ENCODE measurements at places on chromosomes 5 and 9.

DNA sequence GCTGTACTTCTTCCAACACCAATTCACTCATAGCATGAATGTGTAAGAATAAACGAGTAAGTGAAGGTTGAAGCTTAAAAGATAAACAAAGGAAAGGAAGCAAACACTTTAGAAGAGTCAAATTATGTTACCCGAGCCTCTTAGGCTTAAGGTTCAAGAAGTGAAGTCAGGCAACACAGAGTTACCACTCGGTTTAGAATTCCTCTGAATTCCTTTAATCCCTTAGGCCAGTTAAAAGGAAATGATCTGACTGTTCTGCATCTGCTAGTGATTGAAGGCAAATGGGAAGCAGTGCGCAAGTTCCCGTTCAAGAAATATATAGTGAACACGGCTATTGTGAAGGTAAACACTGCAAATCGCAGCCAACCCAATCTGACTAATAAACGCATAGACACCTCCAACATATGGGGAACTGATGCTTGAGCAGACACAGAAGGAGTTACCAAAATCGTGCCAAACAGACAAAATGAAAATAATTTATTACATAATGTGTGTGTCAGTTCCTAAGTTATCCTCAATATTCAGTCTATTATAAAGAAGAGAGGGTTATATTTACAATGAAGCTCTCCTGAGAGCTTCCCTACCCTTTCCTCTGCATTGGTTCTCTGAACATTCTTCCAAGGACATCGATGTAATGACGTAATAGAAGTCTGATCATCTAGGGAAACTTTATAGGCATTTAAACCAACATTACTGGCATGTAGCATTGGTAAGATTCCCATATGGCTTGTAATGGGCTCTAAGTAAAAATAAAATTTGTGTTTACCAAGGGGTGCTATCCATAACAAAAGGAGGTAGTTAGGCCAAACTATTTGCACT lies 837.1 kb upstream of the ZNF608 start:
- no peak for DNase-seq

DNA sequence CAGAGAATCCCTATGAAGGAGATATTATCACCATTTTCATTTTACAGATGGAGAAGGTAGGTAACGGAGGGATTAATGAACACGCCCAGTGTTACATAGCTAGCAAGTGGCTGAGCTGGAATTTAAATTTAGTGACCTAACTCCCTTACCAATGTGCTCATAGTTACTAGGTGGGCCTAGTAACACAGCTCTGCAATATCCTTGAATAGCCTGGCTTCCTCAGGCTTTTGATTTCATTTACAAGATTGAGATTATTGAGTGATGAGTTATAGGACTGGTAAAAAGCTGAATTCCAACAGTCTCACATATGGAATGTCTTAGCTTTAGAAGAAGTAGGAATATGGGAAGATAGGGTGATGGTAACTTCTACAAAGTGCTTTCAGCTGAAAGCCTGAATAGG lies 336.3 kb upstream of the KIF2A start:
- no peak for DNase-seq

- no peak for DNase-seq
Observed at GRCh38 chr9:99030610-99031109, 74.3 kb upstream of the TGFBR1 start.

GRCh38 chr5:120162321-120162720 lies 301.8 kb upstream of the PRR16 start:
- no peak for DNase-seq

- DNase-seq = peak; percentile 92
Observed at GRCh38 chr9:79195879-79196278, 375.9 kb upstream of the TLE4 start.

- no peak for DNase-seq
Observed at GRCh38 chr5:90267646-90268045, 141.9 kb downstream of the CETN3 start.

DNA sequence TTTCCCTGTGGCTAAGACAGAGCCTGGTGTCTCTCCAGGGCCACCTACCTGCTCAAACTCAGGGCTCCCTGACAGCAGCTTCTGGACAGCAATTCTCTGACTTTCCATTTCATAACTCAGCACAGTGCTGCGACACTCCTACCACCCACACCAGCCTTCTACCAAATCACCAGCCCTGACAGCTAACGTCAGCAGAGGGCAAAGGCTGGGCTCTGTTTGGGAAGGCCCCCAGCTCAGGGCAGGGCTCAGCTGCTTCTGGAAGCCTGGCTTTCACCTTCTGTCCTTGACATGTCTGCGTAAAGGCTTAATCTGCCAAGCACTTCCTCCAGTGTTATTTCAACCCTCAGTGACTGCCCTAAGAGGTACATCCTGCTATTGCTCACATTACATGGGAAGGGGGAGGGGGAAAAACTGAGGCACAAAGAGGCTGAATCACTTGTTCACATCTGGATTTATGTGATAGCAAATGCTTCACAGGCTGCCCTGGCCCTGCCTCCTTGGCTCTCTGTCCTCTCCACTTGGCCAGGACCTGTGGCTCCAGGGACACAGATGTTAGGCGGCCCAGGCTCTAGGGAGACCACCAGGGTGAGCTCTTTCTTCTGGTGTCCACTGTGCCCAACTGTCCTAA lies 102.5 kb upstream of the PANK3 start:
- DNase-seq = peak; percentile 55

DNA sequence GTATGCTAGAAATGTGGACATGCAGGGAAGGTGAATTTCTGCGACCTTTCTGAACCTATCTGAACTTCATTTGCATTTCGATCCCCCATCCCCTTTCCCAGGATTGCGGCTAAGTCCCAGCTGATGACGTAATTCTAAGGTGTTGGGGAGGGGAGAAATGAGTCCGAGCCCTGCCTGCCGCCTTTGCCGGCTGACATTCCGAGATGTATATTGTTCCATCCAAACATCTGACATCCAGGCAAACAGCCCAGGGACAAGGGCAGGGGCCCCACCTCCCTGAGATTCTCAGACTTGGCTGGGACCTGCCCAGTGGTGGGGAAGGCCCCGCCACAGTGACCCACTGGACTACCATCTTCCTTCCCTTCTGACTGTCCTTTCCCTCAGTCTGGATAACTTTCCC lies 494.6 kb downstream of the ENC1 start:
- no peak for DNase-seq

- no peak for DNase-seq
Observed at GRCh38 chr5:18159331-18159730, 525.1 kb downstream of the TAF11L14 start.

- DNase-seq = no peak
Observed at GRCh38 chr5:77561965-77562364, 69.8 kb upstream of the WDR41 start.

DNA sequence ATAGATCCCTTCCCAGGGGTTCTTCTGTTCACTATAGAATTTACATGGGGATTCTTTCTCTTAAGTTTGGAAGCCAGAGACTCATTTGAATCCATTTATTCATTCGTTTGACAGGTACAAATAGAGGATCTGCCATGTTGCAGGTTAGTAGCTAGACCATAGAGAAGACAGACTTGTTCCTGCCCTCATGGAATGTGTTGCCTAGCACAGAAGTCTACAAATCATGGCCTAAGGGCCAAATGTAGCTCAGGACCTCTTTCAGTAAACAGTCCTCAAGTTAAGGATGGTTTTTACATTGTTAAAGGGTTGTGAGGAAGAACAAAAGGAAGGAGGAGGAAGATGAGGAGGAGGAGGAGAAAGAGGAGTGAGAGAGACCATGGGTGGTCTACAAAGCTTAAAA lies 114.7 kb upstream of the SLC44A1 start:
- DNase-seq = no peak

- no peak for DNase-seq
Observed at GRCh38 chr5:74935752-74936091, 69.5 kb upstream of the FAM169A start.

- DNase-seq = peak; percentile 45
Observed at GRCh38 chr5:14240359-14240758, 97.2 kb downstream of the TRIO start.

- no peak for DNase-seq
Observed at GRCh38 chr9:6673326-6674025, 27.9 kb upstream of the GLDC start.

- DNase-seq = peak; percentile 92
Observed at GRCh38 chr9:72396247-72397091, 31.5 kb upstream of the ZFAND5 start.

DNA sequence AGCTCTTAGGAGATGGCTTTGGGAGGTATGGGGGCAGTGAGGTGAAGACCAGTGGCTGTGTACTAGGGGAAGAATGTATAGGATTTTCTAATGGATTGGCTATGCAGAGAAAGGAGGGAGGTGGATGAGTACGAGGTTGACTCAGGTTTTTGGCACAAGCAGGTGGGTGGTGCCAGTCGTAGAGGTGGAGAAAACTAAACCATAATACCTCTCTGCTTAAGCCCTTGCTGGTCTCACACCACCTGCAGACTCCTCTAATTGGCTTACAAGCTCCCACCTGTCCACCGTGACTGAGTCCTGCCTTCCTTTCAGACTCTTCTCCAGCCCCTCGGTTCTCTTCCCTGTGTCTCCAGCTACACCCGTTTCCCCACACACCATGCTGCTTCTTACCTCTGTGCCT lies 521.7 kb upstream of the CLINT1 start:
- DNase-seq = no peak

- no peak for DNase-seq
Observed at GRCh38 chr9:135665795-135666189, 2.7 kb downstream of the LCN9 start.

- peak; percentile 11 for DNase-seq
Observed at GRCh38 chr9:97237311-97237786, 70.1 kb upstream of the CCDC180 start.

DNA sequence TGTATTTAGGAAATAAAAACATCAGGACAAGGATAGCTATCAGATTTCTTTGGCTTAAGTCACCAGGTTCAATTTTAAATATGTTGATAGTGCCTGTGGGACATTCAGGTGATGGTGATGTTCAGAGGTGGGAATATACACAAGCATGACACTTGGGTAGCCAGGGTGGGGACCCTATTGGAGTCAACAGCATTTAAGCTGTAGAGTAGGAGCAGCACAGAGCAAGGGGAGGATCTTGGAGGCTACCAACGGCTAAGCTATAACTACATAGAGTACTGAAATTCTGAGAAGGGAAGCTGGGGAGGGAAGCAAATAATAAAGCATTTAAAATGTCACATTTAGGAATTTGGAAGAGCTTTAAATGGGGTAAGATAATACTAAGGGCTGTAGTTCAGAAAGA lies 177.7 kb downstream of the CPLANE1 start:
- no peak for DNase-seq

DNA sequence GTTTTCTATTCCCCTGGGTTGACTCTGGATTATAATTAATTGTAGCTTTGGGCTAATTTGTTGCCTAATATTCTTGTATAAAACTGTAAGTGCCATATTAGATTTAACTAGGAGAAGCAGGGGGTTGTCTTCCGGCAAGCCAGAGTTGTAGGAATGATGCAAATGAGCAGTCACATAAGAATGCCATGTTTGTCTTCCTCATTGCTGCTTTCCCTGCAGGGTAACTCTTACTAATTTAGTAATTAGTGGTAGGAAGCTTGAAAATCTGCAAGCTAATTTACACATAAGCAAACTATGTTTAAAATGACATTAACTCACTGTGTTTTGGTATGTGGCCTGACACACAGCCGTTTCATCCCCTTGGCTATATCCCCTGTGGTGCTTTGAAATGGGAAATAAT lies 527.8 kb downstream of the KCTD16 start:
- DNase-seq = peak; percentile 1

GRCh38 chr9:91949946-91950664 lies at the start of gene ROR2:
Gene ROR2, minus strand, starts transcription at chr9:91950228.
- DNase-seq = peak; percentile 76

GRCh38 chr9:120692901-120693699 lies 21.2 kb downstream of the MEGF9 start:
- DNase-seq = peak; percentile 75

- DNase-seq = no peak
Observed at GRCh38 chr5:134460551-134460950, 48.9 kb upstream of the CDKN2AIPNL start.

- peak; percentile 12 for DNase-seq
Observed at GRCh38 chr9:105023788-105024187, 95.8 kb upstream of the ABCA1 start.

GRCh38 chr5:73376618-73377170 lies 71.9 kb downstream of the FOXD1 start:
- DNase-seq = peak; percentile 68

DNA sequence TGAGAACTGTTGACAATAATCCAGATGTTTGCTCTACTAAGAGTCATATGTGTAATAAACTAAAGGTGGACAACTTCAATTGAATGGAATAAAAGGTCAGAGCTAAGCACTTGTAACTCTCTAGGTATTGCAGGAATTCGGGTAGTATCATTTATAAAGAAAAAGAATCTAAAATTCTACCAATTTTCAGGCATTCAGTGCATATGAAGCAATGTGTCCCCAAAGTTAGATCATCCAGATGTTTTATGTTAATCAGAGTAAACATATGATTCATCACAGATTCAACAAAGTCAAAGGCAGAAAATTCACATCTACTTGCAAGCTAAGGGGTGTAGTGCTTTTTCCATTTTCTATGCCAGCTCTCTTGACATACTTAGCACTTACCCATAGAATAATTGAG lies 477.1 kb downstream of the PDE4D start:
- DNase-seq = peak; percentile 63

DNA sequence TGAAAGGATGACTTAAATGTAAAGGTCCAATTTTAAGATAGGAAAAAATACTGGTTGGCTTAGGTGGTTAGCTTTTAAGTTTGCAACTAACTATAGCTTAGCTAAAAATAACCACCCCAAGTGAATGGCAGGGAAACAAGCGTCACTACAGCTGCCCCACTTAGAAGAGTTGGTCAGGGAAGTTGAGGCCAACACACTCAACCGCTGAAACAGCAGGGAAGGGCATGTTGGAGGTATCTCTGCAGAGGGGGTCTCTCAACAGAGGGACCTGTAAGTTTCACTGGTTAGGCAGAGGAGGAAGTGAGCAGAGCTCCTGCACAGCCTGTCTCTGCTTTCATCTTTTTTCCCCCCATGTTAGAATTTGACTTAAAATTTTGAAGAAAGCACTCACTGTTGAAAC lies 75.3 kb downstream of the LHFPL2 start:
- DNase-seq = no peak

DNA sequence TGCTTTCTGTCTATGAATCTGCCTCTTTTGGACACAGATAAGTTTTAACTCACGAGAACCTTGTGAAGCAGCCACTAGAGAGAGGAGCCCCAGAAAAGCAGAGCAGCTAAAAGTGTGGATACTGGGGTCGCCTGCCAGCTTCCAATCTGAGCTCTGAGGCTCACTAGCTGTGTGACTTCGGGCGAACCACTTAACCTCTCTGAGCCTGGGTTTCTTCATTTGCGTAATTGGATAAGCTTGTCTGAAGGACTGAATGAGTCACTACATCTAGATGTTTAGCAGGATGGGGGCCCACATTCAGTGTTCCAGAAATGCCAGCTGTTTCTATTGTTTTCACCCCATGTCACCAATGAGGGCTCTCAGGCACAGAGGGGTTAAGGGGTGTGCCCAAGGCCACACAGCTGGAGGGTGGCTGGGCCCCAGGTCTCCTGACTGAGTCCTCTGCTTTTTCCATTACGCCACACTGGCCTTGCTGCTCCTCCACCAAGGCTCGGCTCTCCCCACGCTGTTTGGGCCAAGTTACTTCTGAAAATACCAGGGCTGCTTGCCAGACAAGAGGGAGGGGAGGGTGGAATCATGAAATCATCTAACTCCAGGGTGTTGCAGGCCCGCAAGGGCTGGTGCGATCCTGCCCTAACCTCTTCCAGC lies 36.2 kb downstream of the SH3PXD2B start:
- peak; percentile 99 for DNase-seq
